CD8-positive, alpha-beta memory T cell (primary cell): ENCODE measurements at places on chromosomes 2 and 18.

GRCh38 chr18:43919551-43919950 is 642.3 kb upstream of the SYT4 start:
- DNase-seq: no peak

DNA sequence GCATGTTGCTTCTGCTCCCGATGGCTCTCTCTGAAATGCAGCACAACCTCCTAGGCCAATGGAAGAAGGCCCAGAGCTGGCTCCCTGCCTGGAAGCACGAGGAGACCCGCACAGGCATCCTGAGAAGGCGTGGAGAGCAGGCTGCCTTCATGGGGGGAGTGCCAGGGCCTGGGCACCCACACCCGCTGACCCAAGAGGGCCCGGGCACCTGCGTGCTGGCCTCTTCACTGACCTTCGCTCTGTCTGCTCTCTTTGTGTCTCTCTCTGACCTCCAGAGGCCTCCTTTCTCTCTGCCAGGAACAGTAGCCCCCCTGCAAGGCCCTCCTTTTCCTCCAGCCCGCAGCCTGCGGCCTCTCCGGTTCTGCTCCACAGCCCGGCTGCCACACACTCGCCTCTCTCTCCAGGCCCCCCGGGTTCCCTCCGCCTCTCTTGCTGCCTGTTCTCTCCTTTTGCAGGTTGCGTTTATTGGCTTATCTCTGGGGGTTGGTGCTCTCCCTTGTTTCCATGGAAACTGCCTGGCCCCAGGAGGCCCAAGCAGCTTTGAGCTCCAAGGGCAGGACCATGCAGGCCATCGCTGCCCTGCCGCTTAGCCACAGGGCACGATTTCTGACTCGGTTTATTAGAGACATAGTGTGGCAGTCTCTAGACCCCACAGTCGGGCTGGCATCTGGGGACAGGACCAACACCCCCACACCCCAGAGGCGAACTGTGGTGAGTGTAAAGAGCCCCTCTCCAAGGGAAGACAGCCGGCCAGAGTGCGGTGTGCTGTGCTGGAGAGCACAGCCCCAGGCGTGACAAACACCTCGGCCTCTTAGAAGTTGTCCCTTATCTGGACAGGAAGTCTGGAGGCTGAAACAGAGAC is 1.7 kb downstream of the MZT2B start:
- DNase-seq: no peak

DNA sequence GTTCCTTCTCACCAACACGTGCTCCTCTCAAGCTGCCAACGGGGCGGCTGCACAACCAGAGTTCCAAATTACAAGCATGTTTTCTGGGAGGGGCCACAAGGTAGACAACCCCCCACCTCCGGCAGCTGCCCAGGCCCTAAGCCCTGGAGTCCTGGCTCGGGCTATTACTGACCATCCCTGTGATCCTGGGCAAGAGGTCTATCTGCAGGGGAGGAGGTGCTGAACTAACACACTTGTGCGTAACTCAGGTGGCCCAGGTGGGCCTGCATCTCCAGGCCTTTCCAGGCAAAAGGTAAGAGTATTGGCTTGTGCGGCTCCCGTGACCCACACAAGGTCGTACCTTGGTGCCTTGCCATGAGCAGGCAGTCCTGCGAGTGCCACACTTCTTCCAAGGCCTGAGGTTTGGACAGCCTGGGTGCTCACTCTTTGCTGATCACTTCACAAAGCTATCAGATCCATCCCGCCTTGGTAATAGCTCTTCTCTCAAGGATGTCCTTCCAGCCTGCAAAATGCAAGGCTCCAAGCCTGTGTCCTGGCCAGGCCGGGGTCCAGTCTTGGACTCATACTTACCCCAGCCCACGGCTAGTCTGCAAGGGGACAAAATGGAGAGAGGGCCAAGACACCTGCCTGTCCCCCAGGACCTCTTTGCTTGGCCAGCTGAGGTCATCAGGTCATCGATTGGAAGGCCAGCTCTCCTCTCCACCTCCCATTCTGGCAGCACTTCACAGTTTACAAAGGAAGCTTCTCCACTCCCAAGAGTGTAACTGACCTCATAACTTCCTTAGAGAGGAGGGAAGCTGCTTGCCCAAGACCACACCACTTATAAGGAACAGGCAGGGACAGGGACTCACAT is 33.9 kb downstream of the ADRA2B start:
- DNase-seq: no peak

GRCh38 chr2:127279781-127280180 is 14.2 kb downstream of the ERCC3 start:
- DNase-seq: no peak

DNA sequence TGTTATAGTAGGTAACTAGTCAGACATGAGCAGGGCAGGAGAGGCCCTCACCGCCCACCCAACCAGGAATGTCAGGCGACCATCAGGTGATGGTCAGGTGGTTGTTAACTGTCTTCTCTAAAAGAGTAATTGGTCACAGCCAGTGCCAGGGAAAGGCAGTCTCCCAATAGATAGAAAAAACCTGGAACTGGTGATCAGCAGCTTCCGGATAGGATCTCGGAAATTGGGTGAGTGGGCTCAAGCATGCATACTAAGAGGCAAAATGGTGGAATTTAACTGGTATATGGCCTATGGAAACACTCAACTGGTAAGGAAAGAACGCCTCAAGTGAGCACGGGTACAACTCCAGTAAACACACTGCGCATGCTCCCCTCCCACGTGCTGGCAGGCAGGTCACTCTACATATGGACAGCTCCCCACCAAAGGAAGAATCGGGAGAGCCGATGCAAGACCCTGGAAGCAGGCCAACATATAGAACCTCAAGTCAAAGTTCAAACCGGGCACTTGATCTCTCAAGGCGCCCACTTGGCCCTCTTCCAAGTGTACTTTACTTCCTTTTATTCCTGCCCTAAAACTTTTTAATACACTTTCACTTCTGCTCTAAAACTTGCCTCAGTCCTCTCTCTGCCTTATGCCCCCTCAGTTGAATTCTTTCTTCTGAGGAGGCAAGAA is 43.5 kb upstream of the TMEM131 start:
- no peak for DNase-seq

DNA sequence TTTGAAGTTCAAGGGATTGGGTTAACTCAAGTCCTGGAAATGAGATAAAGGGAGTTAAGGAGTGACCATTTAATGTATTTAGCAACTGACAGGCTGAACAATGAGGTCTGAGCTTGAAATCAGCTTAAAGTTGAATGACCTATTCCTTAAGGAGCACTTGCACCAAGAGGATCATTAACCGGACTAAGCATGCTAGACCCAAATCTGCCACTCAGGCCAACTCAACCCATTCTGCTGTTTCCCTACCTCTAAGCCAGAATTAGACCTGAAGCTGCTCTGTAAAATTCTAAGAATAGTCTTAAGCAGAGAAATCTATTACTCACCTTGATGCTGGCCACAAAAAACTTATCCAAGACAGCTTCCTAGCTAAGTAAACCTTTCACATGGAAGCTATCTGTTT is 59.8 kb downstream of the SPRED2 start:
- no peak for DNase-seq

GRCh38 chr2:181566334-181567032 is 90.4 kb downstream of the CERKL start:
- DNase-seq: no peak

DNA sequence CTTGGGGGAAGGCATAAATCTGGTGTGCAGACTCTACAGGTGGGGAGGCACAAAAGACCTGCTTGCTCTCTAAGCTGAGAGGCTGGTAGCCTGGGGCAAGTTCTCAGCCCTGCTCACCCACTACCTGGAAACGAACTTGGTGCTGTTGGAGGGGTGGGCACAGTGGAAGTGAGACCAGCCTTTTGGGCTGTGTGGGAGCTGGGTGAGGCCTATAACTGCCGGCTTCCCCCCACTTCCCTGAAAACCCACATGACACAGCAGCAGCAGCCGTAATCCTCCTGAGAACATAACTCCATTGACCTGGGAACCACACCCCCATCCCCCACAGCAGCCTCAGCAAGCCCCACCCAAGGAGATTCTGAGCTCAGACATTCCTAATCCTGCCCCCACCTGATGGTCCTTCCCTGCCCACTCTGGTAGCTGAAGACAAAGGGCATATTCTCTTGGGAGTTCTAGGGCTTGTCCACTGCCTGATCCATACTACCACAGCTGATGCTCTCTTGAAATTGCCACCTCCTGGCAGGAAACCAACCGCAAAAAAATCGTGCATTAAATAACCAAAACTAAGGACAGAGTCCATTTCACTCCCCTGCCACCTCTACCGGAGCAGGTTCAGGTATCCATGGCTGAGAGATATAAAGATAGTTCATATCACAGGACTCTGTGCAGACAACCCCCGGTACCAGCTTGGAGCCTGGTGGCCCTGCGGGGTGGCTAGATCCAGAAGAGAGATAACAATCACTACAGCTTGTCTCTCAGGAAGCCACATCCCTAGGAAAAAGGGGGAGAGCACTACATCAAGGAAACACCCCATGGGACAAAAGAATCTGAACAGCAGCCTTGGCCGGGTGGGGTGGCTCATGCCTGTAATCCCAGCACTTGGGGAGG is 178.1 kb downstream of the NDUFA10 start:
- no peak for DNase-seq

DNA sequence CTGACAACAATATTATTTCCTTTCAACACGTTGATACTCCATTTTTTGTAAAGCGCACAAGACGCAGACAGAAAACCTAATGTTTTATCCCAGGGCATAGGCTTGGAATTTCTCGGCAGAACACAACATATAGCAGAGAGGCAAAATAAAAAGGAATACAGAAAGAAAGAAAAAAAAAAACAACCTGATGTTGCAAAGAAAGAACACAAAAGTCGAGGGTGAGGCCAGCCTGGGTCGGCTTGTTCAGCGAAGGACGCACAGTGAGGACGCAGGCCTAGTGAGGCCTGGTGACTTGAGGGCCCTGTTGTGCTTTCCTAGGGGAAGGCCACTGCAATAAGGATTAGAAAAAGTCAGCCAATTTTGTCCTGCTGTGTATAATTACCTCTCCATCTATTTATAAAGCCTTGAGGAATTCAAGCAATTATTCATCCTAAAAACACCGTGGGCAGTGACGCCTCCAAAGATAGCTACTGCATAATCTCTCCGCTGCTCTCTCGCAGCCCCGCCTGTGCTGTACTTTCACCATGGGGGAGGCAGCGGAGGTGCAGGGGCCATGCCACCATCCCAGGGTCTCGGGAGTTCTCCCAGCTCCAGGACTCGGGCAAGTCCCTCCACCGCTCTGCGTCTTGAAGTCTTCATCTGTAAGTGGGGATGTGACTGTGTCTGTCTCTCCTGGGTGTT is 61.9 kb upstream of the SH3RF3 start:
- DNase-seq: no peak

DNA sequence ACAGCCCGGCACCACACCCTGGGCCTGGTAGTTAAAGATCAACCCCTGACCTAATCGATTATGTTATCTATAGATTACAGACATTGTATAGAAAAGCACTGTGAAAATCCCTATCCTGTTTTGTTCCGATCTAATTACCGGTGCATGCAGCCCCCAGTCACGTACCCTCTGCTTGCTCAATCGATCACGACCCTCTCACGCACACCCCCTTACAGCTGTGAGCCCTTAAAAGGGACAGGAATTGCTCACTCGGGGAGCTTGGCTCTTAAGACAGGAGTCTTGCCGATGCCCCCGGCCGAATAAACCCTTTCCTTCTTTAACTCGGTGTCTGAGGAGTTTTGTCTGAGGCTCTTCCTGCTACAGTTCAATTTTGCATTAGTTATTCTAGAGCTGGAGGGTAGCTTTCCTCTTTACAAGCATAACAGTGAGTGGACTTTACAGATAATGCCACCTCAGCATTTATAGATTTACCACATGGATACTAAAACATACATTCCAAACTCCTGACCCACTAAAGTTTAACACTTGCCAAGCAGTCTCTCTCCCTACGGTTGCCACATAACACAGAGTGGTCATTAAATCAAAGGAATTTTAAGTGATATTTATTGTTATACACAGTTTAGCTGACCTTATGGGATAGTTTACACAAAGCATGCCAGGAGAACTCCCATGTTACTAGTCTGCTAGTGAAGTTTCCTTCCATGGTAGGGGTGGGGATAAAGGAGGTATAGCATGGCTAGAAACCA is 101.0 kb downstream of the EVA1A start:
- DNase-seq: no peak

- DNase-seq: no peak
Observed at GRCh38 chr18:23137097-23137635, 1.9 kb downstream of the CABLES1 start.

GRCh38 chr2:70768590-70769085 is 638 bp upstream of the ADD2 start:
- no peak for DNase-seq

GRCh38 chr18:26640541-26640940 is 92.2 kb upstream of the KCTD1 start:
- no peak for DNase-seq

DNA sequence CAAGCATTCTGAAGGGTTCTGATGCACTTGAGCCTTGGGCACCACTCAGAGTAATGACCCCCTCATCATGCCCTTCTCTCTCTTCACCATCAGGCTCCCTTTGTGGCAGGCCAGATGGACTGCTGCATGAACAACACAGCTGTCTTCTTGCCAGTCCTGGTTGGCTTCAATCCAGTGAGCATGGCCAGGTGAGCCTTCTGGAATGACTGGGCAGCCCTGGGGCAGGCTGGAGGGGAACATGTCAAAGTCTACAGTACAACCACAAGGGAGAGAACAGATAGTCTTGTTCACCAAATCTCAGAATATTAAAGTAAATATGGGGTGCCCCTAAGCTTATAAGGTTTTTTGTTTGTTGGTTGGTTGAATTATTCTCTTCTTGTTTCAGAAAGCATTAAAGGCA is 4.4 kb downstream of the GCKR start:
- DNase-seq: no peak

GRCh38 chr2:133026536-133027177 is 356.7 kb upstream of the LYPD1 start:
- DNase-seq: no peak

DNA sequence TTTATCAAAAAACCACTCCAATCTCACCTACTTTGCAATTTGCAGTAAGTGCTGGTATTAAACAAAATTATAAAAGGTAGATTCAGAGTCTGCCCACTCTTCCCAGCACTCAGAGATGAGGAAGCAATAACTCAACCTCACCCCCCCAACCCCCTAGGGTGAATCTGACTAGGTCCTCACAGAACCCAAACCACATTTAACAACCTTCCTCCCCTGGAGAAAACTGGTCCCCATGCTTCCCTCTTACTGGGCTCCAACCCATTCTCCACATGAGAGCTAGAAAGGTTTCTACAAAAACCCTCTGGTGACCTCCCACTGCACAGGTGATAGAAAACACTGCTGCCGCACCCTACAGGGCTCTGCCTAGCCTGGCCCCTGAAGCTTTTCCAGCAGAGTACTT is 40.5 kb upstream of the BMP10 start:
- no peak for DNase-seq

DNA sequence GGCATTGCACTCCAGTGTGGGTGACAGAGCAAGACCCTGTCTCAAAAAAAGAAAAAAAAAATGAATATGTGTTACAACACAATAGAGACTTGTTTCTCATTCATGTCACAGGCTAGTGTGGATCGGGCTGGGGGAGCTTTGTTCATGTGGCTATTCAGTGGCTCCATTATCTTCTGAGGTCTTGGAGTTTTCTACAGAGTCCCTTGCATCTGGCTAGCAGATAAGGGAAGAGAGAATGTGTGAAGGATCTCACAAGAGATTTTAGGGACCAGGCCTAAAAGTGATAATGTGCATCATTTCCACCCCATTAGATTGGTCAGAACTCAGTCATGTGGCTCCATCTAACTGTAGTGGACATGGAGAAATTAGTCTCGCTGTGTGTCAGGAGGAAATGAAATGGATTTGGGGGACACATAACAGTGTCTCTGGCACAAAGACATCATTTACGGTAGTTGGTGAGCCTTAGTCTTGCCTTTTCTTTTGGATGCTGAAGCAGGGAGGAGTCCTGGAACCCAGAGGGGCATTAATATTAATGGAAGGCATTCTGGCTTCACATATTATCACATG is 32.4 kb upstream of the CASP10 start:
- DNase-seq: no peak
